ENCODE measurements at places on chromosomes 3 and 15. TPM values are rescaled to one million over a fixed set of nuclear protein-coding genes. Genes with fewer than 3 reads are reported as not detected.

The SPINT1 gene
- 10.5 TPM for total RNA-seq

The GPR15 gene
- total RNA-seq: not detected

The RASL12 gene
- 64.7 TPM for total RNA-seq

The CADM2 gene
- total RNA-seq: 2.7 TPM

The SLC28A2 gene
- total RNA-seq: 0.81 TPM

The CELSR3 gene
- total RNA-seq: 17.5 TPM

The KNG1 gene
- 0.43 TPM for total RNA-seq

The PAK6 gene
- 245 TPM for total RNA-seq

The UROC1 gene
- total RNA-seq: 1.0 TPM

The AGBL1 gene
- total RNA-seq: 0.94 TPM

The ELL3 gene
- 16.9 TPM for total RNA-seq

The GHSR gene
- 0.31 TPM for total RNA-seq

The GP5 gene
- 0.16 TPM for total RNA-seq

The VIPR1 gene
- total RNA-seq: 10.2 TPM

The GPR62 gene
- 0.39 TPM for total RNA-seq
